ENCODE measurements at places on chromosomes 5 and 9. TPM values are rescaled to one million over a fixed set of nuclear protein-coding genes. Genes with fewer than 3 reads are reported as not detected.

DNA sequence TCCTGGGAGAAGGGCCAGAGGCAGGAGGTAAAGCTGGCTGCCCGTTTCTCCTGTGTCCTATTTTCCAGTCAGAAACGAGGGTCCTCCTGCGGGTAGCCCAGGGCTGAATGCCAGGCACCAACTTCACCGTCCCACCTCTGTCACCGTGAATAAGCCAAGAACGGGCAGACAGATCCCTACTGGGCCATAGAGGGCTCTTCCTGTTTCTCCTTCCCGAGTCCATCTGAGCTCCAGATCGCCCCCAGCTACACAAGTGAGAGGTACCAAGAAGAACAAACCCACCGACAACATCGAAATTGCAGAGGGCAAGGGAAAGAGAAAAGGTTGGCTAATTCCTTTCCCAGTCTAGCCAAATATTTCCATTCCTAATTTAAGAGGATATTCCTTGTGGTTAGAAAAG, 93.7 kb downstream of the SPOCK1 start:
- no peak for DNase-seq
- H3K27me3 ChIP-seq = peaks cover 2% of the 10 kb centered on the region
- H3K27ac ChIP-seq = no peak overlapping the region

DNA sequence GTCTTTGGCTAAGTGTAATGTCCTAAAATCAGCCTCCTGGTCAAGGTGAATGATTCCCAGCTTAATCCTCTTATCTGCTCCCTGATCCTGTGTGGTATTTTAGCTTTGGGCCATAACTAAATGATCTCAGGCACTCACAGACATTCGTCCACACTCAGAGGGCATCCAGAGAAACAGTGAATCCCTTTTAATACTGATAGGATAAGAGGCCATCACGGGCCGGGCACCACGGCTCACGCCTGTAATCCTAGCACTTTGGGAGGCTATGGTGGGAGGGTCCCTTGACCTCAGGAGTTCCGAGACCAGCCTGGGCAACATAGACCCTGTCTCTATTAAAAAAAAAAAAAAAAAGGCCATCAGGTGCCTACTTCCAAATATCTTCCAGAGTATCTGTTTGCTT, 6.3 kb downstream of the PDCL start:
- no peaks in the 10 kb centered on the region for H3K27me3 ChIP-seq
- H3K4me3 ChIP-seq = no peak overlapping the region
- H3K36me3 ChIP-seq = peaks cover 12% of the 10 kb centered on the region
- peaks cover 30% of the 10 kb centered on the region for H3K4me1 ChIP-seq
- no peak for DNase-seq

GRCh38 chr5:180601591-180602480, 10.5 kb upstream of the SCGB3A1 start:
- H3K36me3 ChIP-seq = no peaks in the 10 kb centered on the region
- H3K27ac ChIP-seq = no peak overlapping the region
- H3K27me3 ChIP-seq = no peaks in the 10 kb centered on the region
- H3K4me1 ChIP-seq = no peaks in the 10 kb centered on the region
- peak; percentile 3 for DNase-seq
- no peak overlapping the region for H3K4me3 ChIP-seq

GRCh38 chr5:139744471-139745131, 51.0 kb upstream of the PSD2 start:
- no peak for DNase-seq
- peaks cover 21% of the 10 kb centered on the region for H3K4me1 ChIP-seq
- H3K27me3 ChIP-seq = peaks cover 15% of the 10 kb centered on the region
- H3K27ac ChIP-seq = no peak overlapping the region
- H3K4me3 ChIP-seq = no peak overlapping the region
- no peaks in the 10 kb centered on the region for H3K36me3 ChIP-seq

- H3K27ac ChIP-seq = peak overlapping the region; percentile 88
- no peak for DNase-seq
- H3K4me3 ChIP-seq = peak overlapping the region; percentile 88
These were observed 1.2 kb downstream of the NSD1 start for GRCh38 chr5:177134697-177135225.

Gene SOHLH1
- total RNA-seq = not detected

DNA sequence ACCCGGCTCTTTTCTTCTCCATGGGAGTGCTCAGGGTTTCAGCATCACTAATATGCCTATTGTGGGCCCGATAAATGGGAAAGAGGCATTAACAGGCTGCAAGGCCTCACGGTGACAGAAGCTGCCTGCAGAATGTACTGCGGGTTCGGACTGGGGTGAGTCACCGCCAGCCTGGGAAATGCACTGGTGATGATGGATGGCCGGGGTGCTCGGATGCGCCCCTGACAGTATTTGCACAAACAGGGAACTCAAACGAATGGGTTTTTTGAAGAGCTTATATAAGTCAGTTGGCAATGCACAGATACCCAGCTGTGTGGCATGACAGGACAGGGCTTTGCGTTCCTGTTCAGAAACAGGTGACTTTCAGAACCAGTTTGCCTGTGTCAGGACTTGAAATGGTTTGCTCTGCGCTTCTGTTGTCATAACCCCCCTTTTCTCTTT, 42.0 kb upstream of the PITX1 start:
- DNase-seq = peak; percentile 1
- H3K4me1 ChIP-seq = no peaks in the 10 kb centered on the region
- no peak overlapping the region for H3K27ac ChIP-seq
- H3K4me3 ChIP-seq = no peak overlapping the region

DNA sequence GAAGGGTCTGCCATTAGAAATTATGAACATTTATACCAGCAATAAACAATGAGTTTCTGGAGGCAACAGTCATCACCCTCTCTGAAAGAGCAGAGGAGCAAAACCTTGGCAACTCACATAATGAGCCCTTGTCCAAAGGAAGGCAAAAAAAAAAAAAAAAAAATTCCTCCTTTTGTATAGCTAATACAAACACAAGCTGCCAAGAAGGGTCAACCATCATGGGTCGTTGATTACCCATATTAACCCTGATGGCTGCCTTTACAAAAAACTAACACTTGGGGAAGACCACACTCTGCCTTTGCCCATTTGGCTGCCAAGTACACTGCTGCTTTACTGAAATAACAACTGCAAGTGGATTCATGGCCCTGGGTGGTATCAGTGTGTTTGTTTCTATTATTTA, 272.7 kb downstream of the ADAMTSL1 start:
- H3K36me3 ChIP-seq = no peaks in the 10 kb centered on the region
- no peak overlapping the region for H3K27ac ChIP-seq
- H3K27me3 ChIP-seq = no peaks in the 10 kb centered on the region
- no peak for DNase-seq

DNA sequence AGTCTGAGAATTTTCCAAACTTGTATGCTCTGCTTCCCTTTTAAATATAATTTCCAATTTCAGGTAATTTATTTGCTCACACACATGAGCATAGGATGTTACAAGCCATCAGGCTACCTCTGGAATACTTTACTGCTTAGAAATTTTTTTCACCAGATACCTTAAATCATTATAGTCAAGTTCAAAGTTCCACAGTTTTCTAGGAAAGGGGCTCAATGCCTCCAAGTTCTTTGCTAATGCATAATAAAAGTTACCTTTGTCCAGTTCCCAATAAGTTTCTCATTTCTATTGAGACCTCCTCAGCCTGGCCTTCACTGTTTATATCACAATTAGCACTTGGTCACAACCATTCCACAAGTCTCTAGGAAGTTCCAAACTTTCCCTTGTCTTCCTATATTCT, 16.2 kb upstream of the UGT3A1 start:
- no peak overlapping the region for H3K27ac ChIP-seq
- DNase-seq = no peak
- no peak overlapping the region for H3K4me3 ChIP-seq
- no peaks in the 10 kb centered on the region for H3K4me1 ChIP-seq
- peaks cover 6% of the 10 kb centered on the region for H3K27me3 ChIP-seq

GRCh38 chr5:168801567-168801966, 222.4 kb upstream of the PANK3 start:
- peaks cover 34% of the 10 kb centered on the region for H3K27me3 ChIP-seq
- no peaks in the 10 kb centered on the region for H3K36me3 ChIP-seq

DNA sequence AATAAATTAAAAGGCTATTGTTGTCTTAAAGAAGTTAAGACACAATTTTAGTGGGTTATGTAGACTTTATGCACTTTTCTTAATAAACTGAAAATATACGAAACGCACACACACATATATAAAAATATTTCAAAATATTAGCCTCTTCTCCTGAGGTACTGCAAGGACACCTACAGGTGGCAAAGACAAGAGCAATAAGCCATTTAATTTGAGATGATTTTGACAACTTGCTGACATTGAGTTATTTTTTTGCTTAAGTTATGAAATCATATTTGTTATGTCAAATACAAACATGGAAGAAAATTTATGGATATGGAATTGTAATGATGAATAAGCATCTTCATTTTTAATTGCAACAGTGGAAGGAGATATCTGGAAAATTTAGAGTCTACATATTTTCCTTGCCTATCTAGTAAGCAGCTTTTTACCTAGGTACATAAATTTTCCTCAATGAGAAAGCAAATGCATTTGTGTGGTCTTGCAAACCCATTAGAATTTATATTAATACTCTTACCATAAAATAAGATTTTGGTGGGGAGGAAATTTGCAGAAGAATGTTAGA, 301.6 kb downstream of the ISL1 start:
- H3K27me3 ChIP-seq = no peaks in the 10 kb centered on the region
- no peak overlapping the region for H3K27ac ChIP-seq
- no peak for DNase-seq
- no peak overlapping the region for H3K4me3 ChIP-seq
- H3K4me1 ChIP-seq = no peaks in the 10 kb centered on the region
- no peaks in the 10 kb centered on the region for H3K36me3 ChIP-seq

DNA sequence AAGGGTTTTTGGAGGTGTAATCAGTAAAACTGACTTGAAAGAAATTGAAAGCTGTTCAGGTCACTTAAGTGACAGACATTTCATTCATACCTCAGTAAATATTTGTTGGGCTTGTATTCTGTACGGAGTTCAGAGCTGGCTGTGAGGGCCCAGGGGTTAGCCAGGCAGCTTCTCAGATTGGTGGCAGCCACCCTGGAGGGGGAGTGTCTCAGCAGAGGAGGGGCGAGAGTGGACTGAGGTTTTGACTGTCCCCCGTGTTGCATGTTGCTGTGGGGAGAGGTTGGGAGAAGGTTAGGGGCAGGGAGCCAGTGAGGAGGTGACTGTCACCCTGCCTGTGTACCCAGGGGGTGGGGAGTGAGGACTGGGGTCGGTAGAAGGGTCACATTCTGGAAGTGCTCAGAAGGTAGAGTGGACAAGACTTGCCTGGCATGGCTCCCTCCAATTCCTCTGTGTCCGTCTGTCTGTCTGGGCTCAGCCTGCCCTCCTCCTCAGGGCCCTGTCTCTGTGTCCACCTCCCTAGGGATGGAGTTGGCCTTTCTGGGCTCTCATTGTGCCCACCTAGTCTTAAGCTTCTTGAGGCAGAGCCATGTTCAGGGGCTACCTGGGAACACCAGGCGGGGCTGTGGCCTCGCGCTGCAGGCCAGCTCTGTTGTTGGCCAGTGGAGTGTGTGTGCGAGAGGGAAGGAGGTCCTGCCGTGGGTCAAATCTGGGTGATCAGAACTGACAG, 4.4 kb downstream of the PHF2 start:
- peaks cover 7% of the 10 kb centered on the region for H3K36me3 ChIP-seq
- H3K27ac ChIP-seq = peak overlapping the region; percentile 65
- no peaks in the 10 kb centered on the region for H3K27me3 ChIP-seq
- no peak for DNase-seq
- H3K4me3 ChIP-seq = no peak overlapping the region
